ENCODE measurements at places on chromosomes 1 and 21. TPM values are rescaled to one million over a fixed set of nuclear protein-coding genes. Genes with fewer than 3 reads are reported as not detected.
A peak's percentile ranks its signal among the peaks of the same experiment; 100 is the strongest.

GRCh38 chr1:234114648-234115307 is 210.3 kb downstream of the SLC35F3 start:
- no peaks in the 10 kb centered on the region for H3K27me3 ChIP-seq
- H3K27ac ChIP-seq: no peak overlapping the region
- H3K4me1 ChIP-seq: no peaks in the 10 kb centered on the region
- no peak overlapping the region for H3K4me3 ChIP-seq

DNA sequence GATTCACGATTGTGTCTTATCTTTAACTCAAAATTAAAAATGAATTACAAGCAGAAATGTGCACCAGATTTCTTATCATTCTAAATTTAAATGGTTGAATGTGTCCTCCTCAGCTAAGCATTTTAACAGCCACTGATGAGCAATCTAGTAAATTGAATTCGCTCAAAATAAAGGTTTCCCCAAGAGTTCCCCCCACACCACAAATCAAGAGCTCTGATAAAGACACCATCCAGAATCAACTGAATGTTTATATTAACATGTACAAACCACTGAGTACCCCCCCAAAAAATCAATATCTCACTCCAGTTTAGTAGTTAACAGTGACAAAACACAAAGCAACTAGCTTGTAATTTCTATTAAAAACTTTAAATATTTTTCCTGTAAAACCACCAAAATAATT is 1.9 kb downstream of the GPBP1L1 start:
- H3K4me3 ChIP-seq: peak overlapping the region; percentile 97
- peaks cover 7% of the 10 kb centered on the region for H3K4me1 ChIP-seq
- H3K27ac ChIP-seq: no peak overlapping the region
- no peaks in the 10 kb centered on the region for H3K36me3 ChIP-seq
- no peak for DNase-seq
- no peaks in the 10 kb centered on the region for H3K27me3 ChIP-seq

DNA sequence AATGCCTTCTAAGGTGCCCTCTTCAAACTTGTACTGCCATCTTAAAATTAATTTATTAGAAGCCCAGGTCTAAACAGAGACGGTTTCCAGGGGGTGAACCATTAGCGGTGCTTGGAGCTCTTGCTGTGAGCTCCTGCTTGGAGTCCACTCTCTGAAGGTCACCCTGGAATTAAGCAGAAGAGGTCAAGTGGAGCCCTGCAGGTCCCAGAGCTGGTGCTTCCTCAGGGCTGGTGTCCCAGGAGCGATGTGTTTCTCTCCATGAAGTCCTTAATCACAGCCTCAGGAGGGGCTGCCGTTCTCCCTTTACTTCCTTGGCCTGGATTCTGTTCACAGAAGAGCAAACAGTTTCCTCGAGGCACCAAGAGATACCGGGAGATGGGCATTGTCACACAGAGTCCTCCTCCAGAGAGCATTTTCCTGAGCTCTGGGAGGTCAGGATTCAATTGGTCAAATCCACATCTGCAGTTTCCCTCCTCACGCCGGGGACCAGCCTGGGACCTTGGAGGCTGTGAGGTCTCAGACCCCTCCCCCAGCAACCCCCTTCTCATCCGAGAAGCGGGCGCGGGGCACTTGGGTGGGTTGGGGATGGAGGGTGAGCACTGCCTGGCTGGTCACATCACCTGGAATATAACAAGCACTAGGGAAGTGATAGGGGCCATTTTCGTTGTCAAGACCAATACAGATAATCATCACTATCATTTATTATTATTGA is 310.4 kb downstream of the AJAP1 start:
- no peaks in the 10 kb centered on the region for H3K36me3 ChIP-seq
- DNase-seq: no peak
- no peaks in the 10 kb centered on the region for H3K4me1 ChIP-seq
- no peak overlapping the region for H3K4me3 ChIP-seq

GRCh38 chr1:89548122-89548857 is 23.7 kb downstream of the LRRC8B start:
- no peaks in the 10 kb centered on the region for H3K27me3 ChIP-seq
- no peaks in the 10 kb centered on the region for H3K36me3 ChIP-seq
- no peaks in the 10 kb centered on the region for H3K4me1 ChIP-seq
- H3K27ac ChIP-seq: no peak overlapping the region

- no peak overlapping the region for H3K27ac ChIP-seq
- no peaks in the 10 kb centered on the region for H3K4me1 ChIP-seq
- no peaks in the 10 kb centered on the region for H3K27me3 ChIP-seq
Measured at GRCh38 chr1:167200749-167201148, 19.9 kb upstream of the POU2F1 start.

DNA sequence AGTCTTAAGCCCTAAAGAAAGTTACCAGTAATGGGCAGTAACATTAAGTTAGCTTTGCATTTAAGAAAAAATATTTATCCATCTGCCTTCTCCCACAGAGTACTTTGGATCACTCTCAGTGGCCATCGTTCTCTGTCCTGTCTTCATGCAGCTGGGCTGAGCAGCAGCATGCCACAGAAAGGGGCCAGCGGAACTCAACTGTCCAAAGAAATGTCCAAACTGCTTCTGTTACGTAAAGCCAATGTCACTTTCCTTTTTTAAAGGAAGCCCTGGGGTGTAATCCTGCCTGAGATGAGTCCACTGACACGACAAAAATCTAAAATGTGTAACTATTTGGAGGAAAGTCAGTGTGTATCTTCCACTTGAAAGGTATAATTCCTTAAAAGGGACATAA is 291.6 kb downstream of the SMYD3 start:
- H3K27me3 ChIP-seq: no peaks in the 10 kb centered on the region
- DNase-seq: no peak
- H3K4me3 ChIP-seq: no peak overlapping the region
- peaks cover 4% of the 10 kb centered on the region for H3K4me1 ChIP-seq

DNA sequence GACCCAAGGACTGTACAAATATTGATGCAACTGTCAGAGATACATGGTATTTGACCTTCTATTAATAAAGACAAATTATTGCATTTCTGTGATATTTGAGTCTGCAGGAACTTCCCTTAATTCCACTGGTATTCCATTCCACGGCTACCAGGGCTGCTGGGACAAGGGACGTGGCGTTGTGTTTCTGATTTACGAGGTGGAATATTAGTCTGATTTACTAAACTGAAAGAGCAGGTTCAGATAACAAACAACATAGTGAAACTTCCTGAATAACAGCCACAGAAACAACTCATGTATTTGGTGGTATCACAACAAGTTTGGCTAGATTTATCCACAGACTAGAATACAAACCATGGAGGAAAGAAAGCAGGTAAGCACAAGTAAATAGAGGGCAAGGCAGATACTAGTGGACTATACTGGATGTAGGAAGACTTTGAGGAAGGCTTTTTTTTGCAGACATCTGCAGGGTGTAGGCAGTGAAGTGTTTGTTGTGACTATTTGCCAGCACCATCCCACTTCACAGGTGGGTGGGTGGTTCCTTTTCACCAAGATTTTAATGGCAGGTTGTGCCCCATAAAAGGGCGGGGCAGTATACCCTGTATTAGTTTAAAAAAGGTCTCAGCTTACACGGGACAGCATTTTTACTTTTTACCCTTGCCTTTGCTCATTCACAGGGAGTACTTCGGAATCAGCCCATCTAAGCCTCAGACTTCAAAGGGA is 100.4 kb downstream of the FGGY start:
- H3K4me3 ChIP-seq: no peak overlapping the region
- no peaks in the 10 kb centered on the region for H3K27me3 ChIP-seq
- H3K27ac ChIP-seq: no peak overlapping the region
- no peak for DNase-seq
- H3K36me3 ChIP-seq: no peaks in the 10 kb centered on the region

DNA sequence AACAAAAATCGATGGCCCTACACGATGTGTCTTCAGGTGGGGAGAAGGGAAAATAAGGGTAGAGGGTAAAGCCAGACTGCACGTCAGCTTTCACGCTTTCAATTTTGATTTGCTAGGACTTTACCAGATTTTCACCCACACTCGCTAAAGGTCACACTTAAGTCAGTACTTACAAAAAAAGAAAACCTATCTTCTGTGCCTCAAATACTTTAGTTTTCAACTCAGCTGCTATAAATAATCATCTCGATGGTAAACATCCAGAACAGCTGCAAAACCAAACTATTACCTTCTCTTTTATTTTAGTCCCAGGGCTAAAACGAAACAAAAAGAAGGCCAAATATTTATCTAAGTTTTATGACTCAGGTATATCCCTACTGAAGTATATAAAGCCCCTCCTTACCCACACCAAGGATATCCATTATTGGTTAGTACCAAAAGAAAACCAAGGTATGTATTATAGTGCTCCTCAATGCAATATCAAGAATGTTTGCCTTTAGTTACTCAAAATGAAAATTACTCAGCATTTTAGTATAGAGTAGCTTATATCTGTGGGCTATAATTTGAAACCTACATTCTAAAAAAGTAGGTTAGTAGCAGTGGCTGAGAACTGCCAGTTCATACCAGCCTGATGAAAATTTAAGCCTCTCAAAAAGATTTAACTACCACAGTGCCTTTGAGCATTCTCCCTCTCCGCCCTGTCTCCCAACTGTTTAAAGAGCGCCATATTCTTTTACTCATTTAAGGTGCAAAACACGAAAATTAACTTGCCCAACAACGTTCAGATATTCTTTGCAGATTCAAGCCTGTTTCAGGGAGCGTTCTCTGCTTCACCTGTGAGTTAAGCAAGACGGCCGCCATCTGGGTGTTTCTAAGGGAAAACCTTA is 1.5 kb downstream of the CSDE1 start:
- peak overlapping the region; percentile 100 for H3K27ac ChIP-seq
- H3K27me3 ChIP-seq: no peaks in the 10 kb centered on the region
- no peak for DNase-seq
- peak overlapping the region; percentile 100 for H3K4me3 ChIP-seq

- DNase-seq: peak; percentile 61
- no peaks in the 10 kb centered on the region for H3K27me3 ChIP-seq
- H3K4me3 ChIP-seq: peak overlapping the region; percentile 42
- H3K27ac ChIP-seq: no peak overlapping the region
- H3K36me3 ChIP-seq: no peaks in the 10 kb centered on the region
- H3K4me1 ChIP-seq: peaks cover 13% of the 10 kb centered on the region
Measured at GRCh38 chr1:27668808-27669723, 2.9 kb downstream of the IFI6 start.

DNA sequence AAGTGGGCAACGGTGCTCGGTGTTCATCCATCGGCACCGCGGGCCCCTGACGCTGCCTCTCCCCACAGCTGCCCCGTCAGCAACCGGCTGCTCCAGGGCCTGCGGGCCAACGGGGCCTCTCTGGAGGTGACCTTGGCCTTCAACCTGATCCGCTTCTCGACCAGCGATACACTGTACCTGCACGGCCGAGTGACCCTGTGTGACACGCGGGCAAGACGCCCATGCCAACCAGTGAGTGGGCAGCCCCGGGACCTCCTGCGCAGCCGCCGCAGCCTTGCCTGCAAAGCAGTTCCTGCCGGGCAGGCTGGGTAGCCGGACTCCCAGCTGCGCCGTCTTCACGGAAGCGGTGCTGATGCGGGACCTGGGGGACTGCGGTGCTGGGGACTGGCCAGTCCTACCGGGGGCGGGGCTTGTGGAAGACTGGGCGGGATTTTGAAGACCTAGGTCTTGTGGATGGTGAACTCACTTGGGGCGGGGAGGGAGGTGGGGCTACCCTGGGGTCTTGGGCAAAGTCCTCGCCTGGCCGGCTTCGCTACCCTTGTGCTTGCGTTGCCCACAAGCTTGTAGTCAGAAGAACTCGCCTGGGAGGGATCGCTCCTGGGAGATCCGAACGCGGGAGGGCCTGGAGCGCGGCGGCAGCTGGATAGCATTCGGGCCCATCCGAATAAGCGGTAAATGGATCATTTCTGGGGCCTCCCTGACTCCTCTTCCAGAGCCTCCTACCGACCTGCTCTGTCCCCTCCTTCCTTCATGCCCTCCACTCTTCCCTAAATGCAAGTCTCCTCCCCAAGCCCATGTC is 8.8 kb upstream of the CEP85 start:
- H3K36me3 ChIP-seq: no peaks in the 10 kb centered on the region
- peaks cover 44% of the 10 kb centered on the region for H3K27me3 ChIP-seq
- no peak overlapping the region for H3K4me3 ChIP-seq
- H3K27ac ChIP-seq: no peak overlapping the region
- DNase-seq: peak; percentile 47

Gene SELL
- polyA plus RNA-seq: 0.02 TPM

DNA sequence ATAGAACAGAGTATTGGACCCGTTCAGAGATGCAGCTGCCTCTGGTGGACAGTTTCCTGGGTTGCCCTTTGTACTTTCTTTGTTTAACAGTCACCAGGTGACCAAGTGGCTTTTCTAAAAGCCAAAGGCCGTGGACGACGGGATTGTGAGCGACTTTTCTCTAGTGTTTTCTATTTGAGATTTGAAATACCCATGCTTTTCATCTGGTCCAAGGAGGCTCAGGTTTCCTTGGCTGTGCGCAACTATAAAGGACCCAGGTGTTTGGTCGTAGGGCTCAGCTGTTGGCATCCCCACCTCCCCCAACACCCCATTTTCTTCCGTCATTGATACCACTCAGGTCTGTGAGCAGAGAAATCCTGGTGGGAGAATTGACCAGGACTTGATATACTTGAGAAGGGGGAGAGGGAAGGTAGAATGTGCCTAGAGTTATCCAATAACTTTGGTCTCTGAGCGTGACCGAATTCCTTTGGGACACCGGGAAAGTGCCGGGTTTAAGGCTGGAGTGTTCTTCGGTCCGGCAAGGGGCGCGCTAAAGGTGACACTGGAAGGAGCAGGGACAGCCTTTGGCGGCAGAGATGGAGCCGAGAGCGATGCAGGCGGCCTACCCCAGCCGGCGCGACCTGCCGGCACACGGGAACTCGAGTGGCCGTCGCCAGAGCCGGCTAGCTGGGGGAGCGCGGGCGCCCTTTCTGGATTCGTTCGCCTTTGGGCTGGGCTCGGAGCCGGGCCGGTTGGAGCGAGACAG is 83.4 kb upstream of the BMP8A start:
- no peak for DNase-seq
- peak overlapping the region; percentile 83 for H3K27ac ChIP-seq
- H3K36me3 ChIP-seq: peaks cover 4% of the 10 kb centered on the region

DNA sequence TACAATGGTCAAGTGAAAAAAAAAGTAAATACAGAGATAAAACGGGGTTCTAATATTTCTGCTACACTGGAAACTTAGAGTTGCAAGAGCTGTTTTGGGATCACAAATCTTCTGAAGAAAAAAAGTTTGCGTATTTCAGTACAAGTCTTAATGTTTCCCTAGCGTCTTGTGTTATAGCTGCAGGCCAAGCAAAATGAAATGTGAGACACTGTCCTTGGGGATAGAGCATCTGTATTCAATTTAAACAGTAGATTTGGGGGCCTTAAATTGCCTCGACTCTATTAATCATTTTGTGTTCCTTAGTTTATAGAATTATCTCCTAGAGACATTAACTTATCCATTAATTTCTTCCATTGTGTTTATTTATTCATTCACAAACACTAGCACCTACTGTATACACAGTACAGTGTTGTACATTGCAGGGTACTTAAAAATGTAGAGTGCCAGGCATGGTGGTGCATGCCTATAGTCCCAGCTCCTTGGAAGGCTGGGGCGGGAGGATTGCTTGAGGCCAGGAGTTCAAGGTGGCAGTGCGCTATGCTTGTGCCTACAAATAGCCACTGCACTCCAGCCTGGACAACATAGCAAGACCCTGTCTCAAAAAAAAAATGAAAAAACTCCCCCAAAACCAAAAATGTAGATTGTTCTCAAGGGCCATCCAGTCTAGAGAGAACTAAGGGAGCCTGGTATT is 7.9 kb downstream of the DISC1 start:
- H3K4me3 ChIP-seq: no peak overlapping the region
- H3K27ac ChIP-seq: no peak overlapping the region
- no peak for DNase-seq
- H3K27me3 ChIP-seq: no peaks in the 10 kb centered on the region
- H3K4me1 ChIP-seq: no peaks in the 10 kb centered on the region

Gene DNALI1
- polyA plus RNA-seq: 8.3 TPM

Gene ETV3L
- not detected for polyA plus RNA-seq

Gene TRABD2B
- not detected for polyA plus RNA-seq

Gene FAM167B
- 1.3 TPM for polyA plus RNA-seq
